ENCODE measurements at places on chromosomes 2 and 18.

DNA sequence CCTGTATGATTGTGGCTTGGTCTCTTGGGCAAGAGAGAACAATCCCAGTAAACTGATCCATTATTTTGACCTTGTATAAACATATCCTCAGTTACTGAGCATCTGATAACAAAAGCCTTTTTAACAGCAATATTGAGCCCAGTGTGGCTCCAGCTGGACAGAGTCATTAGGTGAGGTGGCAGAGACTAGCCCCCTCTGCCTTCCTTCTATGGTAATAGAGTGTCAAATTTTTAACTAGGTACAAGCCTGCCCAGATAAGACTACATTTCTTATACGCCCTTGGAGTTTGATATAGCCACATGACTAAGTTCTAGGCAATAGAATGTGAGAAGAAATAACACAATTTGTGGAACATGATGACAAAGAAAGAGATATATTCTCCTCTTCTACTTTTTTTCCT, 56.2 kb downstream of the HNMT start:
- no peak for DNase-seq

DNA sequence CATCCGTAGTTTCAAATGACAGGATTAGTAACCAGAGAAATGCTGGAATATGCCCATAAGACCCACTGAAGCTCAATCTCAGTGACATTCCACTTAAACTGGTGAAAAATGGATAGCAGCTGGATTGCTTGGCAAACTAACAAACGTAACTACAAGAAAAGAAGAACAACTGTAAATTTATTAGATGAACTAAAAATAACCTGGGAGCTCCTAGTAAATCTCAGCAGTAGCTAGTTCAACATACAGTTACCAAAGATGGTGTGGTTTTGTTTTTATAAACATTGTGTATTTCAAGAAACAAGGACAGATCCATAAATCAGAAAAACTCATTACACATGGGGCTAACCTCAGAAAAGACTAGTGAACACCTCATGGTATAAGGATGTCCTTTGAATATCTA, 531.9 kb downstream of the XIRP2 start:
- no peak for DNase-seq

DNA sequence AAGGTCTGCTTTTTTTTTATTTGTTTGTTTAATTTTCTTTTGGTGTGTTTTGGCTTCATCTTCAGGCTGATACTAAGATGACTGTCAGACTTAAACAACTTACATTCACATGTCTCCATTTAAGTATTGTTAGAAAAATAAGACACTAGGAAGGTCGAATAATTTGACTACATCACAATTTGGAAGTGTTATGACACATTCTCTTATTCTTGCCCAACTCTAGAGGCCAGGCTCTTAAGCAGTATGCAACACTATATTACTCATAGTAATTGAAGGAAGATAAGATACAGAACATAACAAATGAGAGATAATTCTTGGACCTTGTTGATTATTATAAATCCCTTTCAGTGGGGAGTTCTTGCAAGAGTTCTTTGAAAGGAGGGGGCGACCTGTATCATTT, 295.3 kb upstream of the COL3A1 start:
- DNase-seq: no peak

DNA sequence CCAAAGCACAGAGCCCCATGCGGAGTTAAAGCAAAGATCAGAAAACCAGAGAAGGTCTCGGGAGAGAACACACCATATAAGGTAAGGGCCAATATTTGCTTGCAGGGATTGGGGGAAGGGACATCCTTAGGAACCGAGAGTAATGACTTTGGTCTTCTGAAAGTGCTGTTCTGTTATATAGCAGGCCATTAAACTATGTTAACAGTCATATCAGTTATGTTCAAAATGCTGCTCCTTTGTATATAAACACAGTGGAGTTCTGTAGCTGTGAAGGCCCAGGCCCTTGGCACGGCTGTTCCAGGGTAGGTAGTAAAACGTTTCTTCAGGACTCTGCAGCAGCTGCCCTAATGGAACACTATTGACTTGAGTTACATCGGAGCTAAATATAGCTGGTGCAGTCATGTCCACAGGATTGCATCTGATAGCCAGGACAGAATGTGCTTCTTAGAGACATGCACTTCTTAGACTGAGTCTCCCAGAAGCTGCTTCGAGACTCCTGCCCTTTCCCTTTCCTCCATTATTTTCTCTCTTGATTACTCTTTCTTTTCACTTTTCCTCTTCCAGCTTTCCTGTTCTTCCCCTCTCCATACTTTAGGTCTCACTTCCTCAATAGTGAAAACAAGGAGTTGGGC, 122.4 kb downstream of the SETBP1 start:
- no peak for DNase-seq

DNA sequence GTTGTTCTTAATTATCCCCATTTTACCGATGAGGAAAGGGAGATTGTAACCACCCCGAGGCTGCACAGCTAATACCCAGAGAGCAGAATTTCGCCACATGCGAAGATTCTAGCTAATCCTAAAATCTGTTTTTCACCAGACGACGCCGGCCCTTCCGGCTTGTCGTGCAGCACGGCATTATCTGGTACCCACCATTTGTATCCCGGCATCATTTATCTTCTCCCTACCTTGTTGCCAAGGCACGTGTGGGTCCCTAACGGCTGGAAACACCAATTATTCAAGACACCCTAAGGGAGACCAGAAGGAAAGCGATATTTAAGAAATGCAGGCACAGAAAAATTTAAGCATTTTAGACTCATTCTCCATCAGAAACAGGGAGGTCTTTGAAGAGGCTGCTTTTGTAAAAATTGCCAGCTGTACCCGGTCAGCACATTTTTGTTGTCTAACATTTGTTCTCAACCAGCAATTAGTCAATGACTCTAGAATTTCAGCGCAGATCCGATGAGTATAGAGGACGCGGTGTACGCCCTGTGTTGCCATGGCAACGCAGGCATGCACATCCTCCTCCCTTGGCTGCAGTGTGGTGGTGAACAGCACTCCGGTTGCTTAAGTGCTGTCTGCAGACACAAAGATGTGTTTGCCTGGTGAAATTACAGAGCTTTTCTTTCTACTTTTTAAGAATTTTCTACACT, 111.6 kb downstream of the AGAP1 start:
- no peak for DNase-seq

DNA sequence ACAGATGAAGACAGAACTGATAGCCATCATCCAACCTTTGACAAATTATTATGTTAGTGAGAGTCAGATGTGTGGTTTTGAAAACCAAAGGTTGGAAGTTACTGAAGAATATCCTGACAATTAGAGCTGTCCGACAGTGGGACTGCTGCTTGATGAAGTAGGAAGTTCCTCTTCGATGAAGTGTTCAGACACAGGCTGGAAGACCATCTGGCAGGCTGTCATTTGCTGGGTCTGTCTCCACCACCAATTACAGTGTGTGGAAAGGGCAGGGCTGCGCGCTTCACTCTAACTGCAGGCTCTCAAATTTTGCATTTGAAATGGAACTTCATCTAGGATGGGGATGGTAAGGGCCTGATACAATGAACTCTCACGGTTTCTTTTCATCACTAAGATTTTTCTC, 313.8 kb downstream of the PIK3C3 start:
- DNase-seq: no peak

DNA sequence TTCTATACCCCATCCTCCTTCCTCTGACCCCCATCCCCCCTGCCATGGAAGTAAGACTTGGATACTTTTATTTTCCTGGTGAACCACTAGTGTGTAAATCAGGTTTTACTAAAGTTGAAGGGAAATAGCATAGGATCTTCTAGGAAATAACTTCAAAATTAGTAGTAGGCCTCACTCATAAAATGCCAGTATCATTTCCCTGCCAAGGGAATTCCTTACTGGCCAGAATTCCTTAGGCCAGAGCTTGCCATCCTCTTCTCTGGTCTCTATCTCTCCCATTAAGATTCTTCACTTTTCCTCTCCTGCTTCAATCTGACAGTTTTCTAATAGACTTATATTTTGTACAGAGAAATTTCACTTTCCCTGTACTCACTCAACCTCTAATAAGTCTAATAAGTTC, 322.8 kb upstream of the TANK start:
- no peak for DNase-seq

Measured in stimulated activated CD4-positive, alpha-beta T cell treated with anti-CD3 and anti-CD28 coated beads, Interleukin-15, amount 100 ng/mL, for 48 hours (primary cell).